ENCODE measurements at places on chromosomes 7 and 10.

DNA sequence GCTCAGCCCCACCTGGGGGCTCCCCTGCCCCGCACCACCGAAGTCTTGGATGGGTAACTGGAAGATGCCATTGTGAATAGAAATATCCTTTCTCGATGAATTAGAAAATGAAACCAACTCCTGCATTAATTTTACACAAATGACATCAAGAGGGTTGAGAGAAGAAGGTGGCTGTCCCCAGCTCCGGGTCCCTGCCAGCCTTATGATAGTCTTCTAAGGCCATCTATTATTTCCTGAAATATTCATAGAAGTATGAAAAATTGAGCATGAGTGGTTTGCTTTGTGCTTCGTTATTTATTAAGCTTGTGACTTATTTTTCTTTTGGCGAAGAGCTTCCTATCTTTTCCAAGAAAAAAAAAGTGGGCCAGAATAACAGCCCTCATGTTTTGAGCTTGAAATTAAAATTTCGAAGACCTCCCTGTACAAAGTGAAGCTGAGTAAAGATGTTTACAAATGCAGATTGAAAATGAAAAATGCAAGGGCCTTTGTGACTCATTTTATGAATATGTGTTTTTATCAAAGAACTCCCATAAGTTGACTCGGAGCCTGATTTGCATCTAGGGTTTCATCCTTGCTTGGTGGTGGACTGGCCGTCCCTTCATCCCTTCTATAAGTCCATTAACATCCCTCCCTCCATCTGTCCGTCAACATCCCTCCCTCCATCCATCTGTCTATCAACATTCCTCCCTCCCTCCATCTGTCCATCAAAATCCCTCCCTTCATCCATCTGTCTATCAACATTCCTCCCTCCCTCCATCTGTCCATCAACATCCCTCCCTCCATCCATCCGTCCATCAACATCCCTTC is 20.5 kb upstream of the CFAP46 start:
- DNase-seq: no peak

DNA sequence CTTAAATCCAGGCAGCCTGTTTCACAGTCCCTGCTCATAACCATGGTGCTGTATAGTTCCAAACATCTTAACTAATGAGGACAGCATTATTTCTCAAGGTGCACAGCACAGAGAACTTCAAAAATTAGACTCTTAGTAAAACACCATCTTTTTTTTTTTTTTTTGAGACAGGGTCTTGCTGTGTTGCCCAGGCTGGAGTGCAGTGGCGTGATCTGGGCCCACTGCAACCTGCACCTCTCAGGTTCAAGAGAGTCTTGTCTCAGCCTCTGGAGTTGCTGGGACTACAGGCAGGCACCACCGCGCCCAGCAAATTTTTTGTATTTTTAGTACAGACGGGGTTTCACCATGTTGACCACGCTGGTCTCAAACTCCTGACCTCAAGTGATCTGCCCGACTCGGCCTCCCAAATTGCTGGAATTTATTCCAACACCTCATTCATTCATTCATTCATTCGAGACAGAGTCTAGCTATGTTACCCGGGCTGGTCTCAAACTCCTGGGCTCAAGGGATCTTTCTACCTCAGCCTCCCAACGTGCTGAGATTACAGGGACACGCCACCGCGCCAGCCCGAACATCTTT is 507 bp upstream of the TMEM254 start:
- no peak for DNase-seq

GRCh38 chr7:50264908-50265307 is 39.6 kb upstream of the IKZF1 start:
- no peak for DNase-seq

GRCh38 chr10:97759158-97759887 is 12.5 kb downstream of the SFRP5 start:
- peak; percentile 67 for DNase-seq

DNA sequence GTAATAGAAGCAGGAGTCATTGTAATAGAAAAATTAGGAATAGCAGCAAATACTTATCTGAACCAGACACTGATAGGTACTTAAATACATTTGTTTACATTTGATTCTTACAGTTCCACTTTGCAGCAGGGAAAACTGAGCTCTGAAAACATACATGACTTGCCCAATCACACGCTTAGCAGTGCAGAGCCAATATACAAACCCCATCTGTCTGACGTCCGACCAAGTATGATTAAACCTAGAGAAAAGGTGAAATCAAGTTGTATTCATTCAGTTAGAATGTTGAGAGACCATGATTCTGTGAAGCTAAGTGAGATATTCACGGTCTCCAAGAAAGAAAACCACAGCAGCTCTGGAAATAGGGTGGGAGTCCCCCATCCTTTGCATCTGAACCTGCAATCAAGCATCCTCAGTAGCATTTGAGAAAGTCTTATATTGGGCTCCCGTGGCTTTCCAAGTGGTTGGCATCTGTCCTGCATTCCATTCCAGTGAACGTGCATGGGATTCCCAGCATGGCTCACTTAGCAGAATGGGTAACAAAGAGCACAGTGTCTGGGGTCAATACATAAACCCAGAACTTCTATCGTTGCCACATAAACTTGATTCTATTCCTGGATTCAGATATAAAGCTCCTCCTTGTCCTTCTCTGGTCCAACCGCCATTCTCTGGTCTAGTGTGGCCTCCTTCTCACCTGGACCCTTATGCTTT is 148.7 kb upstream of the RSU1 start:
- peak; percentile 85 for DNase-seq

- peak; percentile 65 for DNase-seq
These were observed 38.6 kb upstream of the RSBN1L start for GRCh38 chr7:77657427-77658224.

GRCh38 chr7:84264396-84264795 is 69.8 kb upstream of the SEMA3A start:
- DNase-seq: no peak

DNA sequence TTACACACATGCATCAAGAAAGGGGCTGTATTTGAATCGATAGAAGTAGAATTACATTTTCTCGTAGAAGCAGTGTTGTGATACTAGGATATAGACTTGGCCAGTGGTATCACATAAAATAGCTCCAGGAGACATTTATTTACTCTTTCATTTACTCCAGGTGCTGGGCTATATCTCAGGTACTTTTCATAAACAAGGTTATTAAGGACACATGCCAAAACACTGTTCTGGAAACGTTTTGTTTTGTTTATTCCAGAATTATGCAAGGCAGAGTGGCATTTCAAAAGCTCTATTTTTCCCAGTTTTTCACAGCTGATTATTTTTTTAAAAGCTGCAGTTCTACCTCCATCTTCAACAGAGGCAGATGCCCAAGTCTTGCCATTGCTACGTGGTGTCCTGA is 37.8 kb upstream of the SEC61G start:
- DNase-seq: no peak

GRCh38 chr10:79926037-79926436 is 22.9 kb downstream of the SFTPD start:
- no peak for DNase-seq

- no peak for DNase-seq
These were observed 491.8 kb upstream of the FOXK1 start for GRCh38 chr7:4190010-4190981.

DNA sequence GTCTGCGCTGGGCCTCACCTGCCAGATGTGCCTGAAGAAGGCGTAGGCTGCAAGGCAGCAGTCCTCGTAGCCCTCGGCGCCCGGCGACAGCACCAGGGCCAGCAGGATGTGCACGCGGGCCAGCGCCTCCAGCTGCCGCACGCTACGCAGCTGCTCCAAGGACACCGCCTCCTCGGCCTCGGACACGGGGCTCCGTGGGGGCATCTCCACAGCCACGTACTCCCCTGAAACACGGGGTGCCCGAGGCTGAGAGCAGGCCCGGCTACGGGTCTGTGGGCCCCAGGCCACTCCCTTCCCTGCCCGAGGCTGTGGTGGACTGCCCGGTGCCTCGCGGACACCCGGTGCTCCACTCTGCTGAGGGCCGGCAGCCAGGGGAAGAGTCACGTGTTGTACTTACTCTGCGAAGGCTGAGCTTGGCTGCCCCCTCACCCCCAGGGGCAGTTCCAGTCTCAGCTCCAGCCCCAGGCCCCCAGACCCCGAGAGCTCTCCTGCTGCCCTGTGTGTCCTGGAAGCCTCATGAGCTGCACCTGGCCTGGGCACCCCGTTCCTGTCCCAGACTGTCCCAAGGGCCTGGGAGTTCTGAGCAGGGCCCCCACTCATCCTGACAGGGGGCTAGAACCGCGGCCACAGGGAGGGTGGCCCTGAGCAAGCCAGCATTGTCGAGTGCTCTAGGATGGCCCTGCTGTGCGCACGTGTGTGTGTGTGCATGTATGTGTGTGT is 62.8 kb downstream of the CFAP46 start:
- no peak for DNase-seq

- DNase-seq: peak; percentile 65
These were observed 299.6 kb upstream of the SP4 start for GRCh38 chr7:21128062-21128817.

DNA sequence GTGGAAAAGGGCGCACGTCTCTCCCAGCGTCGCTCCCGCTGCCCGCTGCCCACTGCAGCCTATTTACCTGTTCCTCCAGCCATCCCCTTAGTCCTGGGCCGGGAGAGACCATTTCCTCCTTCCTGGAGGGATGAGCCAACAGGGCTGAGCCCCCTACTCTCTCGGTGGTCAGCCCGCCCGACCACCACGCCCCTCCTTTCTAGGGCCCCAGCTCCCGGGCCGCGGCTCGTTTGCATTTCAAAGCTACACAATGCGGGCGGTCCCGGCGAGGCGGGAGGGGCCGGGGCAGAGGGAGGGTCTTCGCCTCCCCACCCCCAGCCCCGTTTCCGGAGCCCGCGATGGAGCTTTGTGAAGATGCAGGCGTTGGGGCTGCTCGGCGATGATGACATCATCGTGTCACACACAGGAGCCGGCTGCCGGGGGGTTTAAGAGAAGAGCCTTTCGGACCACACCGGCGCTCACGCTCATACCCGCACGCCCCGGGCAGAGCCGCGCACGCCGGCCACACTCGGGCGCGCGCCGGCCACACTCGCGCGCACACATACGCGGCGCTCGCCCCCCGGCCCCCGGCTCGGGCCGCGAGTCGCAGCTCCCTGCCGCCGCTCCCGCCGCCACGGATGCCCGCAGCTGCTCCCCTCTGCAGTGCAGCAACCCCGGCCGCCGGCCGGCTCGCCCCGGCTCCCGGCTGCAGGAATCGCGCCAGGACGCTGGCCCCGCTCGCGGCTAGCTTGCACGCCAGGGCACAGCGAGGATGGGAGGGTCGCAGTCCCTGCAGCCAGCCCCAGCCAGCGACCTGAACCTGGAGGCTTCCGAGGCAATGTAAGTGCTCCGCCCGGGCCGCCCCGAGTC is 107.7 kb upstream of the BTBD16 start:
- no peak for DNase-seq

GRCh38 chr10:1289591-1289990 is 233.4 kb downstream of the WDR37 start:
- DNase-seq: peak; percentile 76

DNA sequence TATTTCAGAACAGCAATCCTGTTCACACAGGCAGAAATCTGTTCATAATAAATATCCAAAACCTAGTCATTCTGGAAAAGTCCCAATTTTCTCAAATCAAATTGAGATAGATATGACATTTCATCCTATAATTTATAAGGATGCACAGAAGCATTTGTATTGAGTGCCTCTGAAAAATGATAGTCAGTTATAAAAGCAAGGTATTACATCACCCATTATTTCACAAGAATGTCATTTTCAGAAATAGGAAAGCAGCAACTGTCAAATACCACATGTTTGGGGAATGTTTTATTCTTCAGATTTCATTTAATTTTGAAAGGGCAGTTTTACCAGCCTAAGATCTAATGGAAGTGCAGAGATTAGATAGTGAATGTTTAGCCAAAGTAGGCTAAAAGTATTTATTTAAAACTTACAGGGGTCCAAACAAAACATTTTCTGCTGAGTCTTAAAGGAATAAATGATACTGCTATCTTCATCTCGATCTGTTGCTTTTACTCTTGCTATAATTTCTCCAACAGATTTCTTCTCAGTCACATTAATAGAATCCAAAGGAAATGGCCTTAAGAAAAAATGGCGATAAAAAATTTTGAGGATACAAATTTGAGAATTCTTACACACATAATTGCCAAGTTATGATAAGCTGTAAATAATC is 185.8 kb downstream of the HGF start:
- peak; percentile 9 for DNase-seq

- peak; percentile 98 for DNase-seq
These were observed 87.0 kb downstream of the TBXAS1 start for GRCh38 chr7:139915864-139916716.

DNA sequence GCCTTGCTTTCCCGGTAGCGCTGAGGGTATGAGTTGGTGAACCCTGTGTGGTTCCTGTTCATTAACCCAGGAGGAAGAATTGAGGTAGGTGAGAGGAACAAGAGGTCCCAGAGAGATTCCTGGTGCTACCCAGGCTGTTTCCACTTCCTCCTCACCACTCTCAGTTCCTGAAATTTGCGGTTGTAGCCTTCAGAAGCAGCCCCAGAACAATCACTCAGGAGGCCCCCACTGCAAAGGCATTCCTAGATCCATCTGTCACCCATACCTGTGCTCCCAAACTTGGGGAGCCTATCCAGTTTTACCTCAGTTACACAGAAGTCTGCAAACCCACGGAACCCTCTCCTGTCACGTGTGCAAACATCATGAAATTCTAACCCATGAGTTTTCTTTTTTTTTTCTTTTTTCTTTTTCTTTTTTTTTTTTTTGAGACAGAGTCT is 9.0 kb upstream of the PIP4K2A start:
- no peak for DNase-seq

- peak; percentile 94 for DNase-seq
These were observed 117.7 kb downstream of the APBB1IP start for GRCh38 chr10:26555719-26556368.

GRCh38 chr10:100562008-100562672 is 26.4 kb downstream of the HIF1AN start:
- DNase-seq: peak; percentile 44

GRCh38 chr10:126123466-126123865 is 227.1 kb downstream of the FANK1 start:
- DNase-seq: no peak

DNA sequence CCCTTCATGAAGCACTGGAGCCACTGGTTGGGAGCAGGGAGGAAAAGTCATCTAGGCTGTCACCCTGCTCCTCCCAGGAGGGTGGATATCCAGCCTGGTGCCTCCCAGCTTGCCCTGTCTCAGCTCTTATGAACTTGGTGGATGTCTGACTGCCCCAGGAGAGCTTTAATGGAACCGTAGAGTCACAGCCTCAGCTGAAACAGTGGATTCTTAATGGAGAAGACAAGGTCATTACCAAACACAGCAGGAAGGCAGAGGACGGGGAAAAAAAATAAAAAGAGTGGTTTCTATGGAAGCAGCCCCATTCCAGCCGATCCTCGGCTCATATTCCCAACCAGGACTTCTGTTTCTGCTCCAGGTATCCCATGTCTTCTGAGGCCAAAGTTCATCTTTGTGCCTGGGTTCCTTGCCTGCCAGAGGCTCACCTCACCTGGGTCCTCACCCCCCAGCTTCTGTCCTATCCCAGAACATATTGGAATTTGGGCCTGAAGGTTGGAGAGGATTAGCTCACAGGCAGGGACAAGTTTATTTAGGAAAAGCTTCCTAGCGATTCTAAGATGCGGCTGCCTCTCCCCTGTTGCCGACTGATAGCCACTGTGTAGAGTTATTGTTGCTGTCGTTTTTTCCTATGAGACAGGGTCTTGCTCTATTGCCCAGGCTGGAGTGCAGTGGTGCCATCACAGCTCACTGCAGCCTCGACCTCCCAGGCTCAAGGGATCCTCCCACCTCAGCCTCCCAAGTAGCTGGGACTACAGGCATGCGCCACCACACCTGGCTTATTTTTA is 15.6 kb downstream of the CCL26 start:
- no peak for DNase-seq
